ENCODE measurements at places on chromosomes 13 and 19. TPM values are rescaled to one million over a fixed set of nuclear protein-coding genes. Genes with fewer than 3 reads are reported as not detected.

Gene SLC25A41
- not detected for total RNA-seq

Gene LRRC4B
- total RNA-seq = under 0.01 TPM

Gene LIG4
- 11.3 TPM for total RNA-seq

Gene MCF2L
- total RNA-seq = 11.5 TPM

Gene ICAM4
- total RNA-seq = 0.11 TPM
